Erythroblast (primary cell): ENCODE measurements at places on chromosomes 2 and 18.

GRCh38 chr2:1140389-1141003 lies 189.8 kb downstream of the SNTG2 start:
- peak; percentile 42 for DNase-seq

DNA sequence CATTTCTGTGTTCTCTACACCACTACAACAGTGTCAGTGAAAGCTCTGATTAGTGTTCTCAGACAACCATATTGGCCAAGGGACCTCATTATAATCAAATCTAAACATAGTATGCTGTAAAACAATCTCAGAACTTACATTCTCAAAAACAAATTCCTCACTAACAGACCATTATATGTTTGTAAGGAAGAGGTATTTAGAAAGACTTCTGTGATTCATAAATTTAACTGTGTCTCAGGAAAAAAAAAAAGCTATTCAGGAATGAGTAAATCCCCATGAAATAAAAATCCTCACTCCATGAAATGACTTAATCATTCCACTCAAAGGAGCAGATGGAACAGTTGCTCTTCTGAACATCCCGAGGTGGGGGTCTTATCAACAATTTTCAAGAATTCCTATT lies 413.0 kb downstream of the CDH2 start:
- no peak for DNase-seq

DNA sequence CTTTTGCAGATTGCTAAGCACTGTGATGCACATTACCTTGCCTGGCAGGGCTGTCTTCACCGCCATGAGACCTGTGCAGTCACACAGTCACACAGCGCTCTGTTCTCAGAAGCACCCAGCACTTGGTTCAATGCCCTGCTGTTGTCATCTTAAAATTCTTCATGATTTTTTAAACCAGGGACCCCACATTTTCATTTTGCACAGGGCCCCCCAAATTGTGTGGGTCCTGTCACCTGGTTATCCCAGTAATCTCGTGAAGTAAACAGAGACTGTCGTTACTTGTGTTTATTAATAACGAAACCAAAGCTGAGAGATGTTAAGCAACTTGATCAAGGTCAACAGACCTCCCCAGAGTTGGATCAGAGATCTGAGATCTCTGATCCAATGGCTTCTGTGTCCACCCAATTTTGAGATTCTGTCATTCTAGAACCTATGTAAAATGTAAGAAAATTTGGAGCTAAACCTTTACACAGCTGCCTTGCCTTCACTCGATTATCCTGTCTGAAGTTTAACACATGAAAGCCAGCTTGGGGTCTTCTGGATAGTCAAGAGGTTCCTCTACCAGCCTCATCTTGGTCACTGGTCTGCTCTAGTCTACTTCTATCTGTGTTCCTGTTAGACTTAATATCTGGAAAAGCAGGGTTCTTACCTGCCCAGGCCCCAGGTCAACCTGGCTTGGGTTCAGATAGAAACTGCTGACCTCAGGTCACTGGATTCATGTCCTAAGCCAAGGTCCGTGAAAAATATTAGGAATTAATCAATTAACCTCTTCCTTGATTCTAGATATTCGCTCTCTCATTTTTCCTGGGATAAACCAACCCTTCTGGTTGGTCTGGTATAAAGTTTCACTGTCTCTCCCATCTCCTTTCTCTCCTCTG lies 13.7 kb upstream of the TTC39C start:
- DNase-seq = no peak

DNA sequence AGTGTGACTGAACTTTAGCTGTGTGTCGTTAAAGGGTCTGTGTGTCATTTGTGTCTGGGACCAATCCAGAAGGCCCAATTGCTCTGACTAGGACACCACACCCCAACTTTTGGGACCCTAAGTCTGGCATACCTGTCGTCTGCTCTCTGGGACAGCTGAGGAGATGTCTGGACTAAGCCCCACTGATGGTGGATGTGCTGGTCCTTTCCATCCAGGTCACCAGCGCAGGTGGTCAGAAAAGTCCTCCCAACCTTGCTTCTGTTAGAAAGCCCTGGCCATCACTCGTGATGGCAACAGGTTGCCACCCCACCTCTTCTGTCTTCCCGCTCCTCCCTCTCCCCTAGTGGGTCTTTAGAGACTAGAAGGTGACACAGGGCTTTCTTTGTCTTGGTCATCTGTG lies 37.6 kb upstream of the TWIST2 start:
- DNase-seq = no peak

DNA sequence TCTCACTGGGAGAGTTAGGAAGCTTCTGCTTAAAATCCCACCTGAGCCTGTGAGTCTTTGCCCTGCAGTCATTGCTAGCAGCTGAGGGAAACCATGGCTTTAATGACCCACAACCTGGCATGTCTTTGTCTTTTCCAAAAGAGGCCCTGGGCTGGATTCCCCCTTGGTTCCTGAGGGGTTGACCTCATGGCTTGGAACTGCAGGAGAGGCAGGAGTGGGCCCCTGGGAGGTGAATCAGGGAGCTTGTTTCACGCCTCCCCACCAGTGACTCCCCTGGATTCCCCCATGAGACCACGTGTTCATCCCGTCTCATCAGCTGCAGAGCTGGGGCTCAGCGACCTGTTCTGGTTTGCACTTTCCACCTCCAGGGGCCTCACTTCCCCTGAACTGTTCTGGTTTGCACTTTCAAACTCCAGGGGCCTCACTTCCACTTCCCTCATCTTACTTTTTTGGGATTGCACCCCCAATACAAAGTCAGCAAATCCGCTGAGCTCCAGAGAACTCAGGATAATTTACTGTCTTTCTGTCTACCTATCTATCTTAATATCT lies 58.5 kb upstream of the TMEM18 start:
- no peak for DNase-seq

GRCh38 chr18:29181151-29181901 lies 1004.4 kb upstream of the CDH2 start:
- DNase-seq = no peak

DNA sequence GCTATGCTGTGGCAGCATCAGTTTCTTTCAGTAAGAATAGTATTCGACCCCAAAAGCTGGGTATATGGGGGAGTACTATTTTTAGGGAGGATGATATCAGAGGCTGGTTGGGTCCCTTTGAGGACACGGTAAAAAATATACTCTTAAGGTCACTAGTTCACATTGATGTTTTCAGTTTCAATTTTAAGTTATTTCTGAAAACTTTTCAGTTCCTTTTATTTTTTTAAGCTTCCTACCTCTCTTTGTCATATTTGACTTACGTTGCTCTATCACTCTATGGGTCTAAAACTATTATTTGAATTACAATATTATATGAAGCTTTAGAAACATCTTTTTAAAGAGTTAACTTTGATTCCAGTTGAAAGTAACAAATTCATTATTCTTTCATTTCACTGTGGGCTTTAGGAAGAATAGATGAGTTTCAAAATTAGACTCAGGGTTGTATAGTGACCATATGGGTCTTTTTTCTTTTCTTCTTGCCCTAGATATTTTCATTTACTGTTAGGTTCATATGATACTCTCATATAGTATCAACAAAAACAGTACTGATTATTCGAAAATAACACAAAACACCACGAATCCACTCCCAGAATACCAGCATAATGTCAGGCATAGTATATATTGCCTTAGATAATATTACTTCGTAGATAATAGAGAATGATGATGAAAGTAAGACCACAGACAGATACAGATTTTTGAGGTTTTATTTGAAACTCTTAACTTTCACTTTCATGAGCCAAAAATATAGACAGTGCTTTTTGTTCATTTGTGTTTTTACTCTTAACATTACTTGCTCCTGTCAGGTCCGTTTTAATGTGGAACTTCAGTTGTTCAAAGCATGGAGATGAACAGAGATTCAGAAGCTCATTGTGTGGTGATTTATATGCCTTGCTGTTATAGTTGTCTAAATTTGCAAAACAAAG lies 9.8 kb downstream of the RMDN2 start:
- no peak for DNase-seq

DNA sequence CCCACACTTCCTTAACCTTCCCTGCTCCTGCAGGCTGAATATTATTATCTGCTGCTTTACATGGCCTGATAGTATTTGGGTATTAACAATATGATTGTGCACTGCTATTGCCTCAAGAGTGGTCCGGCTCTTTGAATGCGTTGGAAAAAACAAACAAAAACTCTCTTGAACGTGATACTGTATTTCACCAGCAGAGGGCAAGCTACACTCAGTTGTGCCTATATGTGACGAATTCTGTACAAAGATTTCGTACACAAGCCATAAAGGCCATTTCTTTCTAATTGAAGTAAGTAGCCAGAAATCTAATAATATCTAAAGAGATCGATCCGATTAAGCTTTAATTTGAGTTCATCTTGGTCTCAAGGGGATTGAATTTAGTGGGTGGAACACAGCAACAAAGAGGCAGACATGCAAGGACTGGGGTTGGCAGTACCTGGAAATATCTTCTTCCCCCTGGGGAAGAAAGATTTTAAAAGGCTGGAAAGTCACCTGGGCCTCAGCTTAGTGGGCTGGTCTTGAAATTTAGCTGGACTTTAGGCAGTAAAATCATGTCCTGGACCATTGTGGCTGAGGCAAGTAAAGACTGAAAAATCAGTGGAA lies 49.3 kb upstream of the RAB6D start:
- peak; percentile 49 for DNase-seq

DNA sequence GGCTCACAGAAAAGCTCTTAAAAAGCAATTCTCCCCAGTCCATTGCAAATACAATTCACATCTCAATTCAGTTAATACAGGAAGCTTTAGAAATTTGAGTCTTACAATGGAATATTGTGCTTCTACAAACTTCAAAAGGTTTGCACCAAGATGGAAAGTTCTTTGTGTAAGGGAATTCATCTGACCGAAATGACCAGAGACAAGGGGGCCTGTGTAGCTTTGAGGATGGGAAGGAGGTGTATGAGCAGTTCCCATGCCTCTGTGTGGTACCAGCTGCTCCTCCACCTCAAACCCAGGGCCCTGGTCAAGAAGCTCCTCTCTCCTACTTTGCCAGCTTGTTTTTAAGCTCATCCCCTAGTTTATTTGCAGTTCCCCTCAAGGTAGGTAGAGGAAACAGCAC lies 312.8 kb upstream of the PKDCC start:
- no peak for DNase-seq
